ENCODE measurements at places on chromosomes 13 and 19.

DNA sequence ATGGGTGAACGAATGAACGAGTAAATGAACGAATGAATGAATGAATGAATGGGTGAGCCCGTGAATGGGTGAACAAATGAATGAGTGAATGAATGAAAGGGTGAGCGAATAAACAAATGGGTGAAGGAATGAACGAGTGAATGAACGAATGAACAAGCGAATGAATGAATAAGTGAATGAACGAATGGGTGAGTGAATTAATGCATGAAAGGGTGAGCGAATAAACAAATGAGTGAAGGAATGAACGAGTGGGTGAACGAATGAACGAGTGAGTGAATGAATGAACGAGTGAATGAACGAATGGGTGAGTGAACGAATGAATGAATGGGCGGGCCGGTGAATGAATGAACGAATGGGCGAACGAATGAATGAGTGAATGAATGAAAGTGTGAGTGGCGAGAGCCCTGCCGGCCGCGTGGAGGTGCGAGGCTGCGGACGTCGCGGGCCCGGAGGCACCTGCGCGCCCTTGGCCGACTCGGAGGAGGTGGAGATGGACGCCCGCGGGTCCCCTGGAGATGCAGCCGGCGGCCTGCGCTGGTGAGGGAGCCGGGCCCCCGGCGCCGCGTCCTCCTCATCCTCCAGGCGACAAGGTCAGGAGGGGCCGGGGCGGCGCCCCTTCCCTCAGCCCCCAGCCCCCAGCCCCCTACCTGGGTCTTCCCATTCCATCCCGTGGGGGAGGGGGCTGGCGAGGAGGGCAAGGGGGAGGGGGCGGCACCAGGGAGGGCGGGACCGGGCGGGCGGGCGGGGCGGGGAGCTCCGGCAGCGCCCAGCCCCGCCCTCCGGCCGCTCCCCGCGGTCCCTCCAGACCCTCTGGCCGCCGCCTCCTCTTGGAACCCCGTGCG, 15.4 kb downstream of the ANKRD24 start:
- peak; percentile 63 for ATAC-seq

DNA sequence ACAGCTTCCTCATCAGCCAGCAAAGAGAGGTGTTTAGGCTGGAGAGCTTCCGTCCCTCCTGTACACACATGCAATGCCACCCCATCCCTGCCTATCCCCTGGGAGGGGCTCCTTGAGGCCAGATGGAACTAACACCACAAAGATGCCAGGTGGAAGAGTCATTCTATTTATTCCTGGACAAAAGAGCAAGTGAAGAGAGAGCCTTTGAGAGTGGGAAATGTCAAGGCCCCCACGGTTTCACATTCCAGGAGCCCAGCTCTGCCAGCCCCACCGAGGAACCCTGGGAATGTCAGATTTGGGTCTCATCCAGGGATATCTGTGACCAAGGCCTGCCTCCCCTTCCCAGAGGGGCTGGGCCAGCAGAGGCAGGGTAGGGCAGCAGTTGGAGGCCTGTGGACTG, 30.8 kb upstream of the IGFL1 start:
- no peak for ATAC-seq

GRCh38 chr13:32528358-32528757, 10.2 kb downstream of the N4BP2L2 start:
- ATAC-seq = peak; percentile 56

- no peak for ATAC-seq
Measured at GRCh38 chr13:32316028-32316339, 676 bp downstream of the BRCA2 start.

- ATAC-seq = no peak
Measured at GRCh38 chr19:33242131-33242530, 16.5 kb upstream of the SLC7A10 start.

GRCh38 chr19:35388277-35389054, 17.6 kb downstream of the GPR42 start:
- peak; percentile 51 for ATAC-seq

DNA sequence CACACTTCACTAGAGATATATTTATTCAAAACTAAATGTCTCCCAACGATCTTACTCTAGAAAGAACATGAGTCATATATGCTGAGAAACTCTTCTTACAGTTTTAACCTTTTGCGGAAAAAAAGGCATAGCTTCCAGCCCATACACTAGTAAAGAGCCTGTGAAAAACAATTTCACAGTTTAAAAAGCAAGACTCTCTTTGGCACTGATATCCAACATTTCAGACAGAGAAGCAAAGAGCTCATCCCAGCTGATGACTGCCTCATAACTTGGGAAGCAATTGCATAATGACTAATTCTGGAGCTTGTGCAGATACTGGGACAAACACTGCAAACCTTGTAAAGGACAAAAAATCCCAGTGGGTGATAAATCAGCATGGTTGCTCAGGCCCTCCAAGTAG, 88.0 kb downstream of the ENOX1 start:
- ATAC-seq = peak; percentile 89

GRCh38 chr19:44803442-44804428, 5.2 kb upstream of the BCAM start:
- ATAC-seq = no peak

- ATAC-seq = no peak
Measured at GRCh38 chr13:100502446-100502845, 86.1 kb downstream of the GGACT start.

- ATAC-seq = no peak
Measured at GRCh38 chr13:105426441-105426840, 1109.0 kb downstream of the EFNB2 start.

- ATAC-seq = no peak
Measured at GRCh38 chr13:87094646-87095045, 576.5 kb upstream of the SLITRK5 start.

DNA sequence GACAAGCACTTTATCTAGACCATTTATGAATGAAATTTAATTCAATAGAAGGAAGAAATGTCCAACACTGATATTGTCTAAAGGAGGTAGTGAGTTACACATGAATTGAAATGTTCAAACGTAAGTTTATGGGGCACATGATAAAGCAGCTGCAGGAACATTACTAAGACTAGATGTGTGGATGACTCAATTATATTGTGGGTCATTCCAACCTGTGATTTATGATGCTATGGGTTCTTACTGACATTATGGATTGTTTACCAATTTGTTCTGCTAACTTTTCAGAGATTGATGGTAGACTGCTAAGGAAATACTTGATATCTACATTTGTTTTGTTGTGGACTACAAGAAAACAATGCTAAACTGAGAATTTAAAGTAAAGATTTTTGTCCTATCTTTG, 56.1 kb upstream of the ATXN8OS start:
- no peak for ATAC-seq

DNA sequence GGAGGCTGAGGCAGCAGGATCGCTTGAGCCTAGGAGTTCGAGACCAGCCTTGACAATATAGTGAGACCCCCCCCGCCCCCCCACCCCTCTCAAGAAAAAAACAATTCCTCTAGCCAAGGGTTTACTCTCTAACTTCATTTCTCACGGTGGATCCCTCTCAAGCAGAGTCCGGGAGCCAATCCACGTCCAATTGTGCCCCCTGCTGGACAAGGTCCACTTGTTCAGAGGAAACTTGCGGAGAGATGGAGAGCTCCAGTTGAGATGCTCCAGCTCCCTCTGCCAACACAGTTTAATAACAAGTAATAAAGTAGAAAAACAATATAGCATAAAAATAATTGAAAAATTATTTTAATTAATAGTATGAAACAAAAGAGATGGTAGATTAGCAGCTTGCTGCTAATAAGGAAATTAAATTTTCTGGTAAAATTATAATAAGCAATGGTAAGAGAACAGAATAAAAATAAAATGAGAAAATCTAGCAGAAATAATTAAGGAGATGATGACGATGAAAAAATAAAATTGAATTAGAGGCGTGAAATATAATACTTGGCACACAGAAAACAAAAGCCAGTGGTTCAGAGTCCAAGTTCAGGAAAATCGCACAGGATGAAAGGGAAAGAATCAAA, 14.5 kb upstream of the SIGLEC14 start:
- peak; percentile 87 for ATAC-seq

DNA sequence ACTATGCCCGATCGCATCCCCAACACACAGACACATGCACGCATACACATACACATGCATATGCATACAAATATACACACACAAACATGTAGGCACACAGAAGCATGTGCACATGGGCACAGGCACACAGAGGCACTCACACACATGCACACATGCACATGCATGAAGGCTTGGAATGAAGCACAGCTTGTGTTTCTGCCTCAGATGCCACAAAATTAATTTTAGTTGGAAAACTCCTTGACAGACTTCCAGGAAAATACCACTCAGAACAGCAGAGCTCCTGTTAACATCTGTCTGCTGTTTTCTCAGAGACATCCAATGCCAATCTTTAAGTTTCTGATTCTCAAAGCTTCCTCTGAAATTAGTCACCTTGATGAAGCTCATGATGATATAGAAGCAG, 532.7 kb downstream of the RFC3 start:
- no peak for ATAC-seq

DNA sequence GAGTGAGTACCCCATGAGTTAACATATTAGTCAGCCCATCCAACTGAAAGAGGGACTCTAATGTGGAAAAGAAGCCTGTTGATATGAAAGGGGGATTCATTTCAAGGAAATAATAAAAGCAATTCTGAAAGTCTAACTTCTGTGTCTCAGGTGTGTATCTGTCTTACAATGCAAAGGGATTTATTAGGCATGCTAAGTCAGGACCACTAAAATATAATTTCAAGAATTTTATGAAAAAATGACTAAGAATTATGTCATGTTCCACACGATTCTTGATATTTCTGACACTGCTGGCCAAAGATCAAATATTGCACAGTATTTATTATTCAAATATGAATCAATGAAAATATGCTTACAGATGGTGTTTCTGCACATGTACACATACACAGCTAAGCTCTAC, 130.8 kb downstream of the KLF12 start:
- no peak for ATAC-seq

GRCh38 chr13:96573563-96573962, 420.7 kb downstream of the OXGR1 start:
- ATAC-seq = no peak

GRCh38 chr19:40740747-40741146, 9.5 kb downstream of the ACTMAP start:
- ATAC-seq = peak; percentile 82

DNA sequence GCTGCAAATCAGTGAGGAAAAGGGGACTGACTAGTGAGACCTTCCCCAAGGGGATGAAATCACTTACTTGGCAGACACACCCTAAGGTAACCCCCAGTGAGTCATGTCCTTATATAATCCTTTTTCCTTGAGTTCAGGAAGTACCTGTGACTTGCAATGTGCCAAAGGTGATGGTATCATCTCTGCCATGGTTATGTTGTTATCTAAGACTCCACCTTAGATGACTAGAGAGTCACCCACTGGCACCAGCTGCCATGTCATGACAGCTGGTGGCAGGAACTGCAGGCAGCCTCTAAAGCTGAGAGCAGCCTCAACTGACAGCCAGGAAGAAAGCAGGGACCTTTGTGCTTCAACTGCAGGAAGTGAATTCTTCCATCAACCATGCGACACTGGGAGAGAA, 12.5 kb downstream of the PBX4 start:
- ATAC-seq = no peak

GRCh38 chr19:8149261-8150094, at the start of gene FBN3:
FBN3 (minus strand) TSS chr19:8149592; CDS start chr19:8147480, 2,112 bp downstream.
- peak; percentile 82 for ATAC-seq

- ATAC-seq = peak; percentile 23
Measured at GRCh38 chr13:71866335-71867130, 471 bp downstream of the DACH1 start.

GRCh38 chr19:31350693-31351055, 1.4 kb upstream of the TSHZ3 start:
- peak; percentile 43 for ATAC-seq

DNA sequence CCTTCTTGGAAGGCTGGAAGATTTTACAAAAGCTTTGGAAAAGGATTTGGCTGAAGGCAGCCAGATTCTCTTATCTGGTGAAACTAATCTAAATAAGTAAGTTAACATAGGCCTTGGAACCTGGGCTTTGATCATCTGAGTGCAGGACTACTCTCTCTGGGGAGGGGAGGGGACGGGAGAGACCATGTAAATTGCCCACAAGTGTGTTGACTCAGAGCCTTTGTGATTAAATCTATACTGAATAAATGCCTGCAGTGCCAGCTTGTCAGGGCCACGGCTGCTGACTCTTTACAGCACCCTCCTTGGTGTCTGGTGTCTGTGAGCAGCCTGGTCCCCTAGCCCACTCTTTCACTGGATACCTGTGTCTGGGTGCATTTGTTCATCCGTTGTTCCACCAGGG, 251.4 kb downstream of the ITGBL1 start:
- ATAC-seq = no peak

GRCh38 chr19:38151242-38151641, 72.8 kb downstream of the DPF1 start:
- no peak for ATAC-seq

- no peak for ATAC-seq
Measured at GRCh38 chr19:54173359-54173699, 369 bp upstream of the TMC4 start.

GRCh38 chr13:47707414-47707813, 293.7 kb downstream of the SUCLA2 start:
- no peak for ATAC-seq

DNA sequence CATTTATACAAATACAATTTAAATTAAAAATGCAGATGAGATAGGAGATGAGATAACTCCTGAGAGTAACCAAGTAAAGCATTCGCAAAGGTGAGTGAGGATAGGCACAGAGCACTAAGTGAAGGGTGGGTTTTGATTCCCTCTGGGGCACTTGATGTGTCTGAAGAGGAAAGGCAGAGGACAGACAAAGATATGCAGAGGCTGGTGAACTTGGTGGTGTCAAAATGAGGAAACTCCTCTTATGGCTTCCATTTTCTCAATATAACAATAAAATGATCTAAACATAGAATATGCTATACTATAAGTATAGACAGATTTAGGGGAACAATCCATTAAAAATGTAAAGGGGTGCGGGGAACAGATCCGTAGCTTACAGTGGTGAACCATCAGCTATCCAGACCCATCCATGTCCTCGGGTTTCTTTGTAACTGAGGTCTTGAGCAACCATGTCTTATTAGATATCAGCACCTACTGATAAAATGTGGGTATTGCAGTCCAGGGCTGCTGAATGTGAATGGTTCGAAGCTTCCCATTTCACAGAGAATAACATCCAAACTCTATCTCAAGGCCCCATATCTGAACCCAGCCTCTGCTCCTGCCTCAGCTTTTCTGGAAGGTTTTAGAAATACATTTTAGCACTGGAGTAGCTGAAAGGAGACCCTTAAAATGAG, 73.9 kb upstream of the SLC10A2 start:
- no peak for ATAC-seq

DNA sequence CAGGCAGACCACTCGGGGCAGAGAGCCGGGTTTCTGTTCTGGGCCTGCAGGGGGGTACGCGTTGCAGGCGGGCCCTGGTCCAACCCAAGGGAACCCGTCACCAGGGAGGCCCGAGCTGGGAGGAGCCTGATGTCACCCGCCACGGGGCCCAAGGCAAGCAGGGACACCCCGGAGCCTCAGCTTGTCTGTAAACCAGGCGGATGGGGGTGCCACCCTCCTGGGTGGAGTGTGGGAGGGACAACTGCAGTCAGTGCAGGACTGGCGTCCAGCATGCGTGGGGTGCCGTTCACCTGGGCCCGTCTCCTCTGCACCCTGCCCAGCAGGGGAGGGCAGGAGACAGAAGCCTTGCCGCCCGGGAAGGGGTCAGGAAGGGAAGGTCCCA, 7.0 kb downstream of the CACTIN start:
- ATAC-seq = no peak
